ENCODE measurements at places on chromosomes 6 and 20.

- DNase-seq, result no peak
Measured at GRCh38 chr6:6845603-6846002, 257.1 kb downstream of the LY86 start.

- no peak for DNase-seq
Measured at GRCh38 chr6:2766767-2767656, 1.8 kb downstream of the WRNIP1 start.

DNA sequence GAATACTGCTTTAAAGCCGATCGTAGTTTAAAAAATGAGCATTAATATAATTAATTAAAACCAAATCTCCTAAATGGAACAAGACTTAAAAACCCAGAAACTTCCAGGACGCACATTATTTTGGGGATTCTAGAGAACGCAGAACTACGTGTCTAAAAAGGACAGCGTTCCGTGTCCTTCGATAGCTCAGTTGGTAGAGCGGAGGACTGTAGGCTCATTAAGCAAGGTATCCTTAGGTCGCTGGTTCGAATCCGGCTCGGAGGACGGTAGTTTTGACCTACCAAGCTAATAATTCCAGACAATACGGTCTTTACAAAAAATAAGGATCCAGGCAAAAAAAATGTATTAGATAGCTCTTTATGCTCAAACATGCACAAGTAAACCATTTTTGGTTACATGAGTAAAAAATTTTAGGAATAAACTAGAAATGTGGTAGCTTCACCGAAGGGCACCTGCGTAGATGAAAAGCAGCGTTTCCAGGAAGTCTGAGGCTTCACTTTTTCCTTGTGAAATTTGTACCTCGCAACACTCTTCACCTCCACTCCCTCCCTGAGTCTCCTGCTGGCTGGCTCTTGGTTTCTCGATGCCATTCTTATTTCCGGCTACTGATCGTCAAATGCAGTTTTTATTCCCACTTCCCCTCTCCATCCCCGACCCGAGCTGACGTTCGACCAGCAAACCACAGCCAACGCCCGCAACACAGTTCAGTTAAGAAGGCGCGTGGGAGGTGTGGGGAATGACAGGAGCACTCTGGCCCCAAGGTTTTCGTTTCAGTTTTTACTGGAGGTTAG lies 19.6 kb upstream of the ABT1 start:
- DNase-seq, result peak; percentile 62

- no peak for DNase-seq
Measured at GRCh38 chr6:17908831-17909230, 78.6 kb downstream of the KIF13A start.

- DNase-seq, result peak; percentile 16
Measured at GRCh38 chr6:30847971-30848436, 36.3 kb upstream of the DDR1 start.

GRCh38 chr20:39645131-39645530 lies 683.0 kb downstream of the DHX35 start:
- DNase-seq, result no peak

GRCh38 chr6:36063318-36064060 lies 35.9 kb downstream of the MAPK14 start:
- DNase-seq, result no peak

- no peak for DNase-seq
Measured at GRCh38 chr6:150846641-150847040, 18.9 kb upstream of the MTHFD1L start.

DNA sequence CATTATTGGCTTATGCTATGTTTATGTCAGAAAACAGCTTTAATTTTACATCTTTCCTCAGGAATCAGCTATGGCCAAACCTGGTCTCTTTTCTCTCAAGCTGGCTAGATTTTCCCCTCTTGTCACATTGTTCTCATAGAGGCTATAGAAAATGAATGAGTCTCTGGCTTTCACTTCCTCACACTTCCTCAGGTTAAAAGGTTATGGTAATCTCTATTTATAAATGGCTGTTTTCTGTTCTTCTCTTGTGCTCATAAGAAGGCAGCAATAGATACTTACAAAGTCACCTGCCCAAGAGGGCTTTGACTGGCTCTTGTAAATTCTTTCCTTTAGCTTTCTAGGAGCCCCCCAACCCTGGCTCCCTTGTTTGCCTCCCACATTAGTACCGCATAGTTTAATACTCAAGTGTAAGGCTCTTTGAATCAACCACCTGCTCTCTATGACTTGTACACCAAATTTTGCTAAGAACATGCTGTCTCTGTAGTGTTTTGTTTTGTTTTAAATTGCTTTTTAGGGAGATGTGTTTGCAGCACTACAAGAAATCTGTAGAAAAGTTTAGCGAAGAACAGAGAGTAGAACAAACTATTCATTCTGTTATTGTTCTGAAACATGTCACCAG lies 897.4 kb upstream of the CITED2 start:
- no peak for DNase-seq

GRCh38 chr6:26311385-26312095 lies 53.5 kb upstream of the BTN3A2 start:
- DNase-seq, result peak; percentile 72

GRCh38 chr20:64065974-64066343 lies 3.0 kb downstream of the TCEA2 start:
- DNase-seq, result no peak

DNA sequence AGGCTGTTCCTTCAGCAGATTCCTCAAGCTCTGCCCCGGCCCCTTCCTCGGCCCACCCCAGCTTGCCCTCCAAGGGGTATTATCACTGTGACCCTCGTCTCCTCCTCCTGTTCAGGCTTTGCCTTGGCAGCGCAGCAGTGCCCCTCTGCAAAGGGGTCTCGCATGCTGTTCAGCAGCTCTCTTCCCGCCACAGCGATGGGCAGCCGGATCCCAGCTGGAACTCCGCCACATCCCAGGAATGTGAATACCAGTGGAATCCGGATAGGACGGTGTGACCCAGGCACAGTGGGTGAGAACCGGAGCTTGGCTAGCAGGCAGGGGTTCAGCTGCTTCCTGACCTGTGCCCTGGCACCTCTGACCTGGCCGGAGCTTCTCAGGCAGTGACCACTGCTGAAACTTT lies 52.9 kb downstream of the RNASET2 start:
- no peak for DNase-seq

GRCh38 chr6:66605971-66606370 lies 898.9 kb upstream of the EYS start:
- no peak for DNase-seq

GRCh38 chr6:43263314-43264178 lies 20.3 kb downstream of the TTBK1 start:
- peak; percentile 62 for DNase-seq

DNA sequence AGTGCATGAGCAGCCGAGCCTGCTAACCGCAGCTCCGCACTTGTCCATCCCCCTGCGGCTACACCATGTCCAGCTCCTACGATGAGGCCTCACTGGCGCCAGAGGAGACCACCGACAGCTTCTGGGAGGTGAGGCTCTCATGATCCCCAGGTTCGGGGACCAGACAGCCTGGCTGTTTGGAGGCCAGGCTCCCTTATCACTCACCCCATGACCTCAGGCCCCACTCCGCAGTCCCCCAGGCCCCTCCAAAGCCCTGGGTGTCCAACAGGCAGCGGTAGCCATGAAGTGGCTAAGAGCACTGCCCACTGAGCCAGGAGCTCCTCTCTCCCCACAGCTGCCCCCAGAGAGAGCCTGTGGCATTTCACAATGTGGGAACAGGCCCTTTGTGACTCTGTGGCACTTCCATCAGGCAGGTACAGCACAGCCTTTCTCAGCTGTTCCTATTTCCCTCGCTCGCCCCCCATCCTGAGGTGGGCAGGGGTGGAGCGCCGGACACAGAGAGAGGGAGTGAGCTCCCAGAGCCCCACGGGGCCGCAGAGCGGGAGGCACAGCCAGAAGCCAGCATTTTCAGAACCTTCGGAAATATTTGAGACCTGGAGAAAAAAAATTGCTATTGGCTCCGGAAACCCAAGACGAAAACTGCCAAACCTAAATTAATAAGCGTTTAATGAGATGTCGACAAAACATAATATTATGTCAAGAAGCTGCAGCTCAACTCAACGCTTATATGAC lies 29.7 kb downstream of the SPDEF start:
- DNase-seq, result no peak

DNA sequence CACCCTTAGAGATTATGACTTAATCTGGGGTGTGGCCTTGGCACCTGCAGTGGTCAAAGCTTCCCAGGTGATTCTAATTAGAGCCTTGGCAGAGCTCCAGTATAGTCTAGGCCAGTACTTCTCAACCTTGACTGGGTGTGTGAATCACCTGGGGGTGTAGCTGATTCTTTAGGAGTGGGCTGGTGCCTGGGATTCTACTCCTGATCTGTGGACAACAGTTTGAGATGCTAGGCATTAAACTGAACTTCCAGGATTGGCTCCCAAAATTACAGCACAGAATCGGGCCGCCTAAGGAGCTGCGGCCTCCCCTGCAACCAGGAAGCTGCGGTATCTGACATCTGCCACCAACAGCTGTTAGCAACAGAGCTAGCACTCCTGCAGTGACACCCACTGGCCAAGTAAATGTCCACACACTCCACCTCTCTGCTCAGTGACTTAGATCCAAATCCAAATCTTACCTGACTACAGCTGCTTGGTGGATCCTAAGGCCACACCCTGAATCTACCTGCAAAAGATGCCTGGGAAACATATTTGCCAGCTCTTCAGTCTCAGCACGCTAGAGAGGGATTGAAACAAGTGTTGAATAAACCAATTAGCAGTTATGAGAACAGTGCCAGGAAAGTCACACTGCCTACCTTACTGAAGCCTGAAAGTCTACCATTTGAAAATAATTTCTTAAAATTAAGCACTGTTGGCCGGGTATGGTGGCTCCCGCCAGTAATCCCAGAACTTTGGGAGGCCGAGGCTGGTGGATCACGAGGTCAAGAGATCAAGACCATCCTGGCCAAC lies 126.7 kb downstream of the UNC5CL start:
- no peak for DNase-seq

GRCh38 chr6:166629628-166630027 lies 2.6 kb upstream of the RPS6KA2 start:
- DNase-seq, result no peak

GRCh38 chr6:136566007-136566487 lies 15.8 kb upstream of the MAP7 start:
- no peak for DNase-seq

DNA sequence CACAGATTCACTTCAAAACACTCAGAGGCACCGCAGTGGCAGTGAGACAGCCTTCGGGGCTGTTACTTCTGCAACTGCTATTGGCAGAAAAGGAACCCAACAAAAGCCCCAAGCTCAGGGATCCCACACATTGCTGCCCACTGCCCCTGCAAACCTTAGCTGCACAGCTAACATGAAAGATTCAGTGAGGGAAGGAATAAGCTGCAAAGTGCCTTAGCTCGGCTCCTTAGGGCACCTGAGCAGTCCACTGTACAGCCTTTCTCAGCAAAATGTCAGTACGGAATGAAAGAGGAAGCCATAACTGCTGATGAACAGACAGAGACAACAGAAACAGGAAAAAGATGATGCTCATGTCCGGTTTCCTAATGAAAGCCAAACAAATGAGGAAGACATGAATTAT lies 179.7 kb upstream of the SHLD1 start:
- DNase-seq, result no peak

DNA sequence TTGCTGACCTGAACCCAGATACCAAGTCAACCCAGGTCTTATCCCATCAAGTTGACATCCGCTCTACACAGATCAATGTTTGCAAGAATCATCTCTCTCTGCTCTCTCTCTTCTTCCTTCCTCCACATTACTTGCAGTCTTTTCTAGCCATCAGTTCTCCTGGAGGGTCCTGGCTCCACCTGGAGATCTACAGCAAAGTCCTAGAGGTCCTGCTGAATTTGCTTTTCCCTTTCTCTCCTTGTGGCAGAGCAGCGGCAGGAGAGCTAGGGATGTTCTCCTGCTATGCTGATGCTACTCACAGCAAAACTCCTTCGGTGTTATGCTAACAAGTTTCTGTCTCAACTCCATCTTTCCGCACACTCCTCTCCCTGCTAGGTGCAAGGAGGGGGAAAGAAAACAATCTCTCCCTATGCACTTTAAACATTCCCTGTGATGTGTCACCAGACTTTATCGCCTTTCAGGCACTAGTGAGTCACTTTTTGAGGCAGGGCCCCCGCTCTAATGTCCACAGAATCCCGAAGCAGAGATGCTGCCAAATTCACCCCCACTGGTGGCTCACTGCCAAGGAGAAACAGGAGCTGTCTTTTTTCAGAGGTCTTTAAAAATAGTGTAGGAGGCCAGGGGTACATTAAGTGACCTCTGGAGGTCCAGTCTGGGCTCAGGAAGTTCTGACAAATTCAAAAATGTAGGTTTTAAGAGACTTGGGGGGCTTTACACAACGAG lies 62.6 kb downstream of the FAM50B start:
- no peak for DNase-seq

DNA sequence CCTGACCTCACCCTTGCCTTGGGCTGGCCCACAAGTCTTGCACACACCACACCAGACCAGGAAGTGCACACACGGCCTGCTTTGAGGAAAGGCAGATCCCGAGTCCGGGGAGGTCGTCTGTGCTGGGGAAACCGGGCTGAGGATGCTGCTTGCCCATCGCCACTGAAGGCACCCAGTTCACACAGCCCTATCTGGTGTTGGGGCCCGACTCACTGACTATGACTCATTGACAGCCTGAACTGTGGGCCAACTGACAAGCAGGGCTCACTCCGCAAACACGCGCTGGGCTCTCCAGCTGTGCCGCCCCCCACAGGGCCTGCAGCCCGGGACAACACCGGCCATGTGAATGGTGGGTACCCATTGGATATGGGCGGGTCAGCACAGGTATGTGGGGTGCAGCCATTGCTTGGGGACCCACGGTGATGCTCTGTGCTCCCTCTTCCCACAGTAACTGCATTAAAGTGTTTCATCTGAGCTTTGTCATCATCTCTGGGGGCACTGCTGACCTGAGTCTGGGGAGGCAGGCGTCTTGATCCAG lies 1.6 kb downstream of the SAMD10 start:
- no peak for DNase-seq

DNA sequence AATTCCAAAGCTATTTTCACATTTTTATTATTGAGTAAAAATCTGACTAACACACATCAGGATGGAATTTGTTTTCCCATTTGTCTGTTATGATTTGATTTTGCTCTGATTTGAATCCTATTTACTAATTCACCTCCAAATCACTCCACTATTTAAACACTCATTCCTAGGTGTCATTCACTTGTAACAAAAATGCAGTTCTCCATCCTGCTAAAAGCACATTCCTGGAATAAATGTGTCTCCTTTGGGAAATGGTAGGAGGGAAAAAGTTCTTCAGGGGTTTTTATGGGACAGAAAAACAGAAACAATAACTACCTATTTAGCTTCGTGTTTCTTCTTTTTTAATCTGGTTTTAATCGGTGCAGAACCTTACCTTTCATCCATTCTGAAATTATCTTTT lies 494.1 kb upstream of the CITED2 start:
- DNase-seq, result no peak

DNA sequence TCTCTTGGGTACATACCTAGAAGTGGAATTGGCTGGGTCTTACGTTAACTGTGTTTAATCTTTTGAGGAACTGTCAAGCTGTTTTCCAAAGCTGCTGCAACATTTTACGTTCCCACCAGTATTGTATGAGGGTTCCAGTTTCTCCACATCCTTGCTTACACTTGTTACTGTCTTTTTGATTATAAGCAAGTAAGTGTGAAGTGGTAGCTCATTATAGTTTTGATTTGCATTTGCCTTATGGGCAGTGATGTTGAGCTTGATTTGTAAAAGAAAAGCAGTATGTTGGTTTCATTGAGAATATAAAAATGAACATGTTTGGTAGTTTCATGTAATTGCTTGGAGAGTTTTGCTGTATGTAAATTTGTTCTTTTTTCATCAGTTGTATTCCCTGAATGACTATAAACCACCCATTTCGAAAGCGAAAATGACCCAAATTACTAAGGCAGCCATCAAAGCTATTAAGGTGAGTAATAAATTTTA lies 40.4 kb downstream of the SCAF8 start:
- no peak for DNase-seq
